Natural killer cell treated with Interleukin-12 subunit alpha and Interleukin-12 subunit beta and Interleukin-15 and Interleukin-18, amount 100 ng/mL, for 72 hours (primary cell): ENCODE measurements at places on chromosomes 4 and X. TPM values are rescaled to one million over a fixed set of nuclear protein-coding genes. Genes with fewer than 3 reads are reported as not detected.

DNA sequence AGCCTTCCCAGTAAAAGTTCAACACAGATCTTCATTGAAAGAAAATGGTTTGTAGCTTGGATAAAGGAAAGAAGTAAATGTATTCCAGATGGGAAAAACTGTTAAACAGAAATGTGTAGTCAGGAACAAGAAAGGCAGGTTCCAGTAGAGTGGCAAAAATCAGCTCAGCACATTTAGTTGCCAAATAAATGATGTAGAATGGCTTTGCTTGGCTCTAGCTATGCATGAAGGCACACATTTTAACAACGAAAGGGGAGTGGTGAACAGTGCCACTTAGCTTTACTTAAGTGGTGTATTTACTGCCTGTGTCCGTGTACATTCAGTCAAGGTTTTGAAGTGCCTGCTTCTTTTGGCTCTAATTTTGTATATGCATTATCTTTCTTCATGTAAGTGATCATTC is 644.5 kb upstream of the ATOH1 start:
- peaks cover 5% of the 10 kb centered on the region for H3K36me3 ChIP-seq
- no peaks in the 10 kb centered on the region for H3K27me3 ChIP-seq
- H3K27ac ChIP-seq: no peak overlapping the region
- H3K4me3 ChIP-seq: no peak overlapping the region
- no peak for DNase-seq

DNA sequence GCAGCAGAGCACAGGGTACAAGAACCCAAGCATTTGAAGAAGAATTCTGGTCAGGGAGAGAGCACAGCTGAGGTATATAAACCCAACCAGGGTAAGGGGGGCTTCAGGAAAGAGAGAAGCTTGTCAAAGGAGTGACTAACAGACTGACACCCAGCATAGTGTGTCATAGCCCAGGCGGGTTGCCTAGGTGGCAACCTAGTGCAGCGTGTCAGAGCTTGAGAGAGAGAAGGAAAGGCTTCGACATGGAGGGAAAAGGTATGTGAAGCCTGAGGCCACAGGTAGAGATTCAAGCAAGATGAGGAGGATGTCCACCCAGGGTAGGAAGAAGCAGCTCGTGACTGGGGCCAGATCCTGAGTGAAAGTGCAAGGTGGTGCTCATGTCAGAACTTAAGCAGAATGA is 8.5 kb upstream of the ANTXR2 start:
- H3K4me1 ChIP-seq: peaks cover 10% of the 10 kb centered on the region
- H3K27ac ChIP-seq: no peak overlapping the region
- no peak for DNase-seq
- peaks cover 4% of the 10 kb centered on the region for H3K36me3 ChIP-seq
- H3K27me3 ChIP-seq: peaks cover 11% of the 10 kb centered on the region

DNA sequence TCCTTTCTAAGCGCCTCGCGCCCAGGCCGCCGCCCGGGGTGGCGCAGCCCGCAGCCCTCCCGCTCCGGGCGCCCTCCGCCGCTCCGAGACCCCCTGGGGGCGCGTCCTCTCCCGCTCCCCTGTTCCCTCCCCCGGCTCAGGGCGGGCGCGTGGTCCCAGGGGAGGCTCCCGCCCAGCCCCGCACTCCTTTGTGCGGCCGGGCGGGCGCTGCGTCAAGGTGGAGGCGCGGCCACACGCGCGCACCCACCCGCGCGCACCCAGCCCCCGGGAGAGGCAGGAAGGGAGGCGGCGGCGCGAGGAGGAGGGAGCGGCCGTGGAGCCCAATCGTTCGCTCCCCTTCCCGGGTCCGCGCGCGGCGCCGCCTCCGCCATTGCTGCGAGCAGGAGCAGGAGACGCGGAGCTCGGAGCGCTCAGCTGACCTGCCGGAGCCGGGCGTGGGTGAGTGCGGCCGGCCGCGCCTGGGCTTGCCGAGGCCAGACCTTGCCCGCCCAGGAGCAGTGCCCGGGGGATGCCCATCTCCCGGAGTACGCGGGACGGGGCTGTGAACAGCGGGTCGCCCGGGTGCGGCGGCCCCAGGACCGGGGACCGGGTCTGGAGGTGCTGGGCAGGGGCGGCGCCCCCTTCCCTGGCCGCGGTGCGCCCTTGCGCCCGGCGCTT is at the start of gene NSG1:
Gene NSG1 (plus strand): TSS at position 367 of the 657 bp plus-strand sequence. CDS start 528 bp downstream, outside the sequence.
- peaks cover 30% of the 10 kb centered on the region for H3K27me3 ChIP-seq
- no peak within 1 kb of the TSS for H3K4me3 ChIP-seq

GRCh38 chr4:6221851-6222760 is 21.8 kb upstream of the JAKMIP1 start:
- H3K36me3 ChIP-seq: no peaks in the 10 kb centered on the region
- no peak for DNase-seq
- H3K4me1 ChIP-seq: no peaks in the 10 kb centered on the region

- no peaks in the 10 kb centered on the region for H3K4me1 ChIP-seq
- no peak overlapping the region for H3K4me3 ChIP-seq
- no peak for DNase-seq
- no peaks in the 10 kb centered on the region for H3K36me3 ChIP-seq
Observed at GRCh38 chrX:152878976-152879755, 18.7 kb upstream of the ZNF185 start.

DNA sequence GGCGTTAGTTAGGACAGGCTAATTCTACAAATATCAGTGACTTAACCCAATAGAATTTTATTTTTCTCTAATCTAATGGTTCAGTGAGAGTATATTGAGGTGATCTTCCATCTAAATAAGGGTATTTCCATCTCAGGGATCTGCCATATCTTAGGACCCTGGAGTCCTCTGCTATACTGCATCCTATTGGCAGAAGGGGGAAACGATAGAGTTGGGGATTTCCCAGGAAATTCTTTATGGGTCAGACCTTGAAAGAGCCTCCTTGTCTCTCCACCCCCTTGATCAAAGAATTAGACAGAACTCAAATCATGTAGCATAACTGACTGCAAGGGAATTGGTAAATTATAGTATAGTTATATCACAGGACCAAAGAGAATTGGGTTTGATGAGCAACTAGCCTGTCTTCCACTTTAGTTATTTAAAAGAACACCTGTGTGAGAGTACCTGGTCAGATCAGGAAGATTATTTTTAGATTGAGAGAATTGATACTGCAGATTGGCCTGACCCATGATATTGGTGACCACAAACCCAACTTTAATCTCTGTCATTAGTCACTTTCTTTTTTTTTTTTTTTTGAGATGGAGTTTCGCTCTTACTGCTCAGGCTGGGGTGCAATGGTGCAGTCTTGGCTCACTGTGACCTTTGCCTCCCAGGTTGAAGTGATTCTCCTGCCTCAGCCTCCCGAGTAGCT is 25.6 kb downstream of the SMARCA5 start:
- peaks cover 15% of the 10 kb centered on the region for H3K4me1 ChIP-seq
- peaks cover 60% of the 10 kb centered on the region for H3K36me3 ChIP-seq
- no peaks in the 10 kb centered on the region for H3K27me3 ChIP-seq
- peak overlapping the region; percentile 51 for H3K27ac ChIP-seq
- no peak for DNase-seq

DNA sequence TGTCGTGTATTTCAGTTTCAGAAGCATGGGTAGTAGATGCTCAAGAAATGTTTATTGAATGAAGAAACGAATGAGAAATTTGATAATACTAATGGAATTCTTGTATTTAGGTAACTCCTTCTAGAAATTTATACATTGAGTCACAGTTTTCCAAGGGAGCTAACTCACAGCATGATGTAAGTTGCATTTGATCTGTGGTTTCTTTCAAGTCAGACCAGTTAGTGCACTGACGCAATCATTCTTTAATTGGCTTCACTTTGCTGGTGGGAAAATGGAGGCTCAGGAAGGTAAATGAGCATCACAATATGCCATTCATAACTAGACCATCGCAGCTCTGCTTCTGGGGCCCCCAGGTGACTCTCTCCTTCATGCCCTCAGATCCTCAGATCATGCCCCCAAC is 17.3 kb upstream of the CWH43 start:
- DNase-seq: no peak
- H3K36me3 ChIP-seq: no peaks in the 10 kb centered on the region
- H3K27me3 ChIP-seq: peaks cover 14% of the 10 kb centered on the region

MAMLD1 gene
- 3.5 TPM for total RNA-seq
